ENCODE measurements at places on chromosomes 2 and 18. TPM values are rescaled to one million over a fixed set of nuclear protein-coding genes. Genes with fewer than 3 reads are reported as not detected.

The TDRD15 gene
- not detected for total RNA-seq

DNA sequence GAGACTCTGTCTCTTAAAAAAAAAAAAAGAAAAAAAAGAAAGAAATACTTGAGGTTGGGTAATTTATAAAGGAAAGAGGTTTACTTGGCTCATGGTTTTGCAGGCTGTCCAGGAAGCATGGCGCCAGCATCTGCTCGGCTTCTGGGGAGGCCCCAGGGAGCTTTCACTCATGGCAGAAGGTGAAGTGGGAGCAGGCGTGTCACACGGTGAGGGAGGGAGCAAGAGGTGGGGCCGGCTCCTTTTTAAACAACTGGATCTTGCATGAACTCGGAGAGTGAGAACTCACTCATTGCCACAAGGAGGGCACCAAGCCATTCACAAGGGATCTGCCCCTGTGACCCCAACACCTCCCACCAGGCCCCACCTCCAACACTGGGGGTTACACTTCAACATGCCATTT lies 30.6 kb downstream of the CYP26B1 start:
- no peaks in the 10 kb centered on the region for H3K36me3 ChIP-seq
- H3K27ac ChIP-seq: no peak overlapping the region
- peaks cover 29% of the 10 kb centered on the region for H3K4me1 ChIP-seq
- H3K4me3 ChIP-seq: no peak overlapping the region
- no peak for DNase-seq

- peaks cover 12% of the 10 kb centered on the region for H3K4me1 ChIP-seq
- DNase-seq: no peak
- peak within 1 kb of the TSS; percentile 96 for H3K27ac ChIP-seq
- H3K36me3 ChIP-seq: peaks cover 8% of the 10 kb centered on the region
- H3K27me3 ChIP-seq: no peaks in the 10 kb centered on the region
Measured at GRCh38 chr2:44168681-44169154, at the start of gene PPM1B. Gene PPM1B, plus strand, starts transcription at chr2:44168875. Its CDS starts 32,325 bp downstream, at chr2:44201200.

- no peaks in the 10 kb centered on the region for H3K36me3 ChIP-seq
- DNase-seq: no peak
- H3K27ac ChIP-seq: no peak overlapping the region
- no peak overlapping the region for H3K4me3 ChIP-seq
Measured at GRCh38 chr18:41871229-41872000, 83.6 kb upstream of the PIK3C3 start.

DNA sequence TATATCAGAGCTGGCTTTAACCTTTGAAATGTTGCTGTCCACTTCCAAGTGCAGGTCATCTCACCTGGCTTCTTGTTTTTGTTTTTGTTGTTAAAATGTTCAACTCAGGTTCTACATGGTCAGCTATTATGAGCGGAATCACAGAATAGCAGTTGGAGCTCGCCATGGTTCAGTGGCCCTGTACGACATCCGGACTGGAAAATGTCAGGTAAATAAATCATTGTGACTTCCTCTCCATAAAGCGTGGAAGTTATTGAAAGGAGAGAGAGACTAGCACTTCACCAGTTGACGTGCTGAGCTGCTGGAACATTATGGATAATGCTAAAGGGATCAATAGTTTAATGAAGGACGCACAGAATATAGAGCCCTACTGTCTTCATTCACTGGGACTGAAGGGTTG lies 184.6 kb upstream of the BOD1L2 start:
- H3K4me1 ChIP-seq: no peaks in the 10 kb centered on the region
- no peak overlapping the region for H3K4me3 ChIP-seq
- no peaks in the 10 kb centered on the region for H3K36me3 ChIP-seq
- no peak for DNase-seq
- no peak overlapping the region for H3K27ac ChIP-seq
- H3K27me3 ChIP-seq: no peaks in the 10 kb centered on the region

GRCh38 chr2:141105763-141106162 lies 1025.1 kb downstream of the LRP1B start:
- no peaks in the 10 kb centered on the region for H3K27me3 ChIP-seq
- no peaks in the 10 kb centered on the region for H3K36me3 ChIP-seq
- H3K4me1 ChIP-seq: no peaks in the 10 kb centered on the region
